ENCODE measurements at places on chromosomes 11 and 22.

DNA sequence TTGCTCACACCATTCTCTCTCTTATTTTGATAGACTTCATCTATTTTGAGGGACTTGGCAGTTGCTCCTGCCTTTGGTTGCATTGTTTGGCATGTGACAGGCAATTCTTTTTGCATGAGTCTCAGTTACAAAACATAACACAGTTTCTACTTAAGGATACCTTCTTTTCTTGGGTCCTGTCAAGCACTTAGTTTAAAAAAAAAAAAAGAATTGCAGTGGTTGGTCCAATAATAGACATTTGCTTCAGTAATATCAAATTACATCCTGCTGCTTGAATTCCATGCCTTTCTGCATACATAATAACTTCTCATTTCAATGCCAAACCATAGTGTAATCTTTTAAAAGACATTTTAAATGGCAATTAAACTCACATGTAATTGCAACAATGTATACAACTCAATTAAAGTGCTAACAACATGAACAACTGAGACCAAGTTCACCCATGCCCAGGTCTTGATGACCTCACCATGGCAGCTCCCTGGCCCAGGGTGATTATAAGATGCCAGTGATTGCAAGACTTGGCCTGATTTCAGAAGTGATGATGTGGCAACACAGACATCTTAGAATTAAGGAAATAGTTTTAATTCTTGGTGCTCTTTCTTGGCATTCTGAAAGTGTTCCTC is 32.2 kb upstream of the PLET1 start:
- DNase-seq = no peak

DNA sequence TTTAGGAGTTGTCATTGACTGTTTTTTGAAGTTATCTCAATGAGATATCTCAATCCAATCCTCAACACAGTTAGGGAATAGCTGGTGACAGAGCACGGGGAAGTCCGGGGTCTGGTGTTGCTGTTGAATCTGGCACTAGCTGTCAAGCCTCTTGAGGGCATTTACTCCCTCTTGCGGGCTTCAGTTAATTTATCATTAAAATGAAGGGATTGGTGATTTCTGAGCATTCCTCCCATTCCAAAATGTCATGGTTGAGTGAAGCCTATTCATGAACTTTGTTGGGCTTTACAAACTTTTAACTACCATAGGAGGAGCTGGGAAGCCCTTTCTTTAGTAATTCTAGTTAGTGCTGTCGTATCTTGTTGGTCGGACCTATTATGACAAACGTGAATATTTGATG is 40.2 kb downstream of the UVRAG start:
- no peak for DNase-seq

DNA sequence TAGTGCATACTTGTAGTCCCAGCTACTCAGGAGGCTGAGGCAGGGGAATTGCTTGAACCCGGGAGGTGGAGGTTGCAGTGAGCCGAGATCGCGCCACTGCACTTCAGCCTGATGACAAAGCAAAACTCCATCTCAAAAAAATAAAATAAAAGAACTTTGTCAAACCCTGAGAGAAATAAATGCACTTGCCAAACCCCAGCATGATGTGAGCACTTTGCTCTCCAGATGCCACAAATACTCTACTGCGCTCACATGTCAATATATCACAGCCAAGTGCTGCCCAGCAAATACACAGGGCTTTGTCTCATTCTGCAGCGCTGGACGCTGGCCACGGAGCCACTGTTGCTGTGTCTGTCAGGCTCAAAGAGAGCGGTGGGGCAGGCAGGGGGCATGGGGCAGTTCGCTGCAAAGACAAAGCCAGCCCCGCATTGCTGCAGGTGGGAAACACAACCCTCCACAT is 45.1 kb downstream of the AHNAK start:
- DNase-seq = no peak

GRCh38 chr11:45777127-45777969 is 27.6 kb upstream of the SLC35C1 start:
- no peak for DNase-seq

Measured in stimulated activated naive CD8-positive, alpha-beta T cell treated with anti-CD3 and anti-CD28 coated beads, Interleukin-15, amount 100 ng/mL, for 72 hours (primary cell).